MG63 (cell line): ENCODE measurements at places on chromosomes 7 and 10. TPM values are rescaled to one million over a fixed set of nuclear protein-coding genes. Genes with fewer than 3 reads are reported as not detected.

GRCh38 chr7:132933072-132933458 is 148.8 kb downstream of the CHCHD3 start:
- DNase-seq: no peak

Gene GJD4
- not detected in 2 replicates for total RNA-seq

DNA sequence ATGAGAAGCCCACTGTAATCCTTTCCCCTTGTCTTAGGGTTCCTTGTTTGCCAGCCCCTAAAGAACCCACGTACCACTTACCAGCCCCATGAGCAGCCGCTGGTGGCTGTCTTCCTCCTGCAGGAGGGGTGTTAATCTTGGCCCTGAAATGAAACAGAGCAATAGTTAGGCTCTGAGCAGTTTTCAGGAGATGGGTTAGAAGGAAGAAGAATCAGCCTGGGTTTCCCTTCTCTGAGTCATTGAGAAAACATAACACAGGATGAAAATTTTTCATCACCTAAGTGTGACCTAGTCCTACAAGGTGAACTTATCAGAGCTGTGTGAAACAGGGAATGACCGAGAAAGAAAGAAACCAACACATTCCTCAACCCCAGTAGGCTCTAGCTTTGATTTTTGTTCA is 90.0 kb downstream of the GSAP start:
- DNase-seq: no peak

DNA sequence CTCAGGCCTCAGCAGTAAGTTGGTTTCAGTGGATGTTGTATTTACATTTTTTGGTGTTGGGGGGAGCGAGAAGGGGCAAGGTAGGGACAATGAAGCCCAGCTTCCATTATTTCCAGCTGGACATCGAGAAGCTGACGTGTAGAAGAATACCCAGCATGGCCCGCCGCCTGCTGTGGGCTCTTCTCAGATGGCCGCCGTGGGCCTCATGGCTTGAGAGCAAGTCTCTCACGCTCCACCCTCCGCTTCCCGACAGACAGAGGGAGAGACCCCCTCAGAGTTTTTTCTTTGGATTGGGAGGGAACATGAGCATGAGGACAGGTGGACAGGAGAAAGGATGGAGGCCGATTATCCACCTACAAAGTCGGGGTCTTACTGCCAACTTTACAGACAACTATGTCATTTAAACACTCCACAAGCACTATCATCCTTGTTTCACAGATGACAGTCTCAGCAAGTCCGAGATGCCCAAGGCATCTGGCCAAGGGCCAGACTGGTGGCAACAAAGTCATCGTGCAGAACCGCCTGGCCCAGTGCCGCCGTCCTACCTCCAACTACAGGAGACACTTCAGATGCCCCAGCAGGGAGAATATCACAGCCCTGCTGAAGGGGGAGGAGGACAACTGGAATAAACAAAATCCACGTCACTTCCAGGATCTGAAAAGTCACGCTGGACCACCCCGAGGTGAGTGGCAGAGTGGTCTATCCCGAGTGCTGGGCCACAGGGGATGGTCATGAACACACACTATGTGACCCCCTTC is 195.9 kb downstream of the DIP2C start:
- DNase-seq: no peak

DNA sequence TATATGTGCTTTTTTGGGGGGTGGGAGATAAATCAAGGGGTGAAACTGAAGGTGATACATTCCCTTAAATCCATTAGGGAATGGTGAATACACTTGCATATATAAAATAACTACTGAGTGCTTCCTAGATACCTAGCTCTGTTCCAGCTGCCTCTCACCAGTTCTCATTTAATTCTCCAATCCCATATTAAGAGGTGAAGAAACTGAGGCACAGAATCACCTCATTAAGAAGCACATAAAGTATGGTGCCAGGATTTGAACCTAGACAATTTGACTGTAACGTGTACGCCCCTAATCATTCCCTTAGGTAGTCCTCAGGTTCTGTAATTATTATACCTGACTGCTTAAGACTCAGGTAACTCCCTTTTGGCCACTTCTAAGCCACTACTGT is 1.5 kb upstream of the SFR1 start:
- no peak for DNase-seq

GRCh38 chr10:13270877-13271551 is 28.9 kb downstream of the PHYH start:
- peak; percentile 13 for DNase-seq

GRCh38 chr7:17405786-17406185 is 107.3 kb downstream of the AHR start:
- peak; percentile 21 for DNase-seq

GRCh38 chr7:121079425-121080169 is 91.1 kb downstream of the CPED1 start:
- DNase-seq: no peak

Gene COL26A1
- 1.2 TPM in 1 of 2 replicates, not detected in the other for total RNA-seq

- no peak for DNase-seq
These were observed 37.9 kb upstream of the ABCB5 start for GRCh38 chr7:20577441-20578071.

DNA sequence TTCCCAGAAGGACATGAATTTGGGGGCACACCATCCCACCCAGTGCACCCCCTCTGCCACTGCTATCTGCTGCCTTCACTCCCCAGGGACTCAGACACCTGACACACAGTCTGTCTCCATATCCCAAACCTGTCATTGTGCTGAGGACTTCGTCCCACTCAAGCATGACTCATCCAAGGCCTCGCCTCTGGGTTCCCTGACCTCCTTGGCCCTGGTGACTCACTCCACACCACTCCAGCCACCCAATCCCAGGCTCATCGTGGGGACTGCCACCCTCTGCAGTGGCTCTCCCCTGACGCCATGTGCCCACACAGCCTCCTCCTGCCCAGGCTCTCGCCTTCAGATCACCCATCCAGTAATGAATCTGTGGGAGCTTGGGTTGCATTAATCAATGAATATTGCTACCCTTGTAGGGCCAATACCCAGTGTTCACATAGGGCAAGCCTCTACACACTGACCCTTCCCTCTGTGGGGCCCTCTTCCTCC is 6.6 kb upstream of the INSIG1 start:
- DNase-seq: peak; percentile 65

GRCh38 chr10:112497347-112497950 is 50.4 kb downstream of the VTI1A start:
- no peak for DNase-seq

DNA sequence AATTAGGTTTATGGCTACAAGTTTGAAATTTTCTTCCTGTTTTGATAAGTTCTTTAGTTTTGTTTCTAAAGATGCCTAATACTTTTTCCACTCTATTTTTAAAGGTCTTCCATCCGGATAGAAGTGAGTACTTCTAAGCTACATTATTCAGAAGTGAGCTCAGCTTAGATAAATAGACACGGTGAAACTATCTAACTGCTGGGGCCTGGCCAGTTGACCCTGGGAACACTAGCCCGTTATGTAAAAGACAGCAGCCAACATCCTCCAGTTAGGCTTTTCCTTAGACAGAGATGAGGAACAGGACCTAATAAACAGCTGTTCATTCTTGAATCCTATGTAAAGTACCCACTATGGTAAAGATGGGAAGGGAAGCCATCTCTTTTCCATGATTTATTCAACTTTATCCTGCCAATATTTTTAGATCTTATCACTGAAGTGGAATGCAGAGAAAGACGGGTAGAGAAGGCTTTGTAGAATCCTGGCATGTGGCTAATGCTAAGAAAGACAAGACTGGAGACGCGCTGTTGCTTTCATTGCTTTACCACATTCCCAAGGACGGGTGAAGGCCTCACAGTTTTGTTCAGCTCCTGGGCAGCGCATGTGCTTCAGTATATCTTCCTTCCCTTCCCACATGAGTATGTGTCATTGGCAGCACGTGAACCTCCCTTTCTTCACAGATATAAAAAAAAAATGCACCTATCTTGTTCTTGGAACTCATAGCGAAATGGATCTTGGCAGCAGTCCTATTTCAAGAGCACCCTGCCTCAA is 340.0 kb upstream of the MEOX2 start:
- peak; percentile 5 for DNase-seq

DNA sequence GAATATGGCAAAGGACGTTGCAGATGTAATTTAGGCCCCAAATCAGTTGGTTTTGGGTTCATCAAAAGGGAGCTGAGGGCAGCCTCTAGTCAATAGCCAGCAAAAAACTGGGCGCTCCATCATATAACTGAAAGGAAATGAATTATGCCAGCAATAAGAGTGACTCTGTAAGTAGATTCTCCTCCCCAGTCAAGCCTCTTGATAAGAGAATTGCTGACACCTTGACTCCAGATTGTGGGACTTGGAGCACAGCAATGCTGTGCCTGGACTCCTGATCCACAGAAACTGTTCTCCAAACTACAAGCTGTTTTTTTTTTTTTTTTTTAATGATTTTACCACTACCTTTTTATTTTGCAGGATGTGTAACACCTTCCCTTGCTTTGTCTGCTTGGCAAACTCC is 25.5 kb downstream of the ZFAND4 start:
- no peak for DNase-seq

- no peak for DNase-seq
These were observed 30.4 kb upstream of the SHH start for GRCh38 chr7:155842496-155843265.

DNA sequence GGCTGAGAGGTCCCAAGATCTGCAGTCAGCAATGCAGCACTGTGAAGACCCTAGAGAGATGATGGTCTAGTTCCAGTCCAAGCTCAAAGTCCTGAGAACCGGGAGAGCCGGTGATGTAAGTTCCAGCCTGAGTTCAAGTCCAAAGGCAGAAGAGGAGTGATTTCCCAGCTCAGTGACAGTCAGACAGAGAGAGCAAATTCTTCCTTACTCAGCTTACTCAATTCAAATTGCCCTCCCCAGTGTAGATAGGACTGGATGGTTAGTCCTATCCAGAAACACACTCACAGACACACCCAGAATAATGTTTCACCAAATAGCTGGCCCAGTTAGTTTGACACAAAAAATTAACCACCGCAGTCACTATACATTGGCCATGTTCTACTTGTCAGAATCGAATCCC is 185.5 kb upstream of the MYO3A start:
- DNase-seq: no peak
